H4 (cell line): ENCODE measurements at places on chromosomes 7 and 10. TPM values are rescaled to one million over a fixed set of nuclear protein-coding genes. Genes with fewer than 3 reads are reported as not detected.

The IKZF5 gene
- total RNA-seq = 1.6 and 1.9 TPM in 2 replicates

GRCh38 chr10:6716516-6716915 is 136.4 kb upstream of the PRKCQ start:
- DNase-seq = no peak

GRCh38 chr7:17466216-17466615 is 167.8 kb downstream of the AHR start:
- DNase-seq = no peak

DNA sequence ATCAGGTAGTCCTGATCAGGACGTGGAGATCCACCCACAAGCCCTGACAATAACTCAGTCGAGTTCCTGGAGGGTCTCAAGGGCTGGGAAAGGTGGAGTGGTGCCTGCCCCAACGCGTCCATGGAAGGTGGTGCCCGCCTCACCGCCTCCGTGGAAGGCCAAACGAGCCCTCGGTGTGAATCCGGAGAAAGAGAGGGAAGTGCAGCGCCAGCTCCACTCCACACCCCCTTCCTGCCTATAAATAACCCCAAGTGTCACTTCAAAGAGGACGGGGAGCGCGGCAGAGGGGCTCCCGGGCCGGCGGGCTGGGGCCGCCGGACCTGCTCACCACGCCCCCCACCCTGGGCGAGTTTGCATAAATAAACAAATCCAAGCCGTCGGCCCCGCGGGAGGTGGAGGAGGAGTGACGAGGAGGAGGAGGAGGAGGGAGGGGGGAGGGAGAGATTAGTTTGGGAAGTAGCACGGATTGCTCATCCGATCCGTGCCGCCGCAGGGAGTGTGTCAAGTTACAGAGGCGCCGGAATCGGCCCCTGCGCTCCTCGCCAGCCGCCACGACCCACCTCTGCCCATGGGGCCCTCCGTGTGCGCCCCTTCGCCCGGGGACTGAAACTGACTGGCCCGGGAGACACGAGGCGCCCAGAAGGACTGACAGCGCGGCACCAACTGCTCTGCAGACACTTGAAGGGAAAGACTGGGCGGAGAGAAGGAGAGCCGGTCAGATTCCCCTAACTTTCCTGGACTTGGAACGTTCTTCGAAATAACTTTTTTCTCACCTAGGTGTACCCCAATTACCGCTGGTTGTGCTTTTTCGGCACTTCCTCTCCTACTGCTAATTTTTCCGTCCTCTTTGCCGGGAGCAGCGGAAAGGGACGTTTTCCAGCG is at the start of gene COL13A1:
TSS of gene COL13A1 (plus strand) at position 473 of the 882 bp plus-strand sequence. CDS start 518 bp downstream, outside the sequence.
- DNase-seq = peak; percentile 53
